Esophagus squamous epithelium (tissue), 5 donors: ENCODE measurements at places on chromosomes 12 and 14.
A peak's percentile ranks its signal among the peaks of the same experiment; 100 is the strongest.

- peaks cover 9% of the 10 kb centered on the region for H3K27me3 ChIP-seq
- H3K36me3 ChIP-seq: no peaks in the 10 kb centered on the region
- no peak overlapping the region for H3K4me3 ChIP-seq
- DNase-seq: no peak
These were observed 5.6 kb downstream of the TRIM9 start for GRCh38 chr14:51089278-51089677.

GRCh38 chr12:46459861-46460545 is 87.4 kb upstream of the SLC38A2 start:
- no peak overlapping the region for H3K4me3 ChIP-seq
- no peak for DNase-seq
- H3K4me1 ChIP-seq: peaks cover 35% of the 10 kb centered on the region
- H3K27me3 ChIP-seq: no peaks in the 10 kb centered on the region

- DNase-seq: no peak
- no peak overlapping the region for H3K27ac ChIP-seq
- H3K4me3 ChIP-seq: no peak overlapping the region
- peaks cover 32% of the 10 kb centered on the region for H3K27me3 ChIP-seq
These were observed 58.0 kb upstream of the CCDC175 start for GRCh38 chr14:59634617-59635016.

GRCh38 chr12:119710965-119711551 is 43.1 kb downstream of the PRKAB1 start:
- peaks cover 23% of the 10 kb centered on the region for H3K36me3 ChIP-seq
- peaks cover 47% of the 10 kb centered on the region for H3K4me1 ChIP-seq
- DNase-seq: no peak
- H3K4me3 ChIP-seq: no peak overlapping the region
- H3K27ac ChIP-seq: peak overlapping the region; percentile 47
- no peaks in the 10 kb centered on the region for H3K27me3 ChIP-seq

DNA sequence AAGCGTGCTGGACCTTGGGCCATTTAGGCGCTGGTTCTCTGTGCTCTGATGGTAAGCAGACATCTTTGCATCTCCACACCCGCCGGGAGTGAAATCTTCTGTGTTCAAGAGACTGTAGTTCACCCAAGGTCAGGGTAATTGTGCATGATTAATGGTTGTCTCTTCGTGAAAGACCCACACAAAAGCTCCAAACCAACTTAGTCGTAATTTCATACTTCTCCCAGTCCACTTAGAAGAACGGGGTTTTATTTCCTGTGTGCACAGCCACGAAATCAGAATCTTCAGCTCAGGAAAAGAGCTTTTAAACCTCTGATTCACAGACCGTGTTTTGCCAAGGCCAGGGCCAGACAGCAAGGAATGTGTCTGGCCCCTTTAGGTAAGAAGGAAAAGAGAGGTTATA is 640.9 kb downstream of the MED13L start:
- no peak for DNase-seq
- H3K36me3 ChIP-seq: no peaks in the 10 kb centered on the region
- H3K4me1 ChIP-seq: no peaks in the 10 kb centered on the region
- H3K27ac ChIP-seq: no peak overlapping the region

DNA sequence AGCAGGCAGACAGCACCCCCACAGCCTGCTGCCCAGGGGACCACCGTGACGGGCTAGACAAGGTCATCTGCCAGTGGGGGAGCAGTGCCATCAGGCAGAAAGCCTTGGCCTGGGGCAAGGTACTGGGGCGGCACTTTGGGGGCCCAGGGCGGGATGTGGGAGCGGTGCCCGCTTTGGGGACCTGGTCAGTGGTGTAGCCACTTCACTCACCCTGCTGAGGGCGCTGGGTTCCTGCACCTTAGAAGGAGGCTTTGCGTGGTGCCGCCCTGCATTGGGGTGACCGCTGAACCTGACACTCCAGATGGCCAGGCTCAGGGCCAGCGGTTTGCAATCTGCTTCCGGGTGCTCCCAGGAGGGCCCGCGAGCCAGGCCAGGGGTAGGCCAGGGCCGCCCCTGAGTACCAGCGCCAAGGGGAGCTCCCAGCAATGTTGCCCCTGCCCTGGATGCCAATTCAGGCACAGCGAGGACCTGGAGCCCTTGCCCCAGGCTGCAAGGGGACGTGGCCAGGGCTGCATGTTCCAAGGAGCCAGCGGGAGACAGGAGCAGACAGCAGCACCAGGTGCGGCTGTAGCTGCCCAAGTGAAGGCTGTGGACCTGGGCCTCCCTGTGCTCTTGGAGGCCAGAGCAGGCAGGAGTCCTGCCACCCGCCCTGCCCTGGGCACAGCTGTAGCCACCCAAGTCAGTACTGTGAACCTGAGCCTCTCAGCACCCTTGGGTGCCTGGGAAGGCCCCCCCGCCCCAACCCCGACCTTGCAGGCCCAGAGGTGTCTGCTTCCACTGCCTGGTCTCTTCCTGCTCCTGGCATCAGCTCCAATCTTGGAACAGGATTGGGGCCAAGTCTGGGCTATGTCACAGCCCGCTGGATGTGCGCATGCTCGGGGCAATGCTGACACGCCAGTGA is 550.7 kb downstream of the SLC6A15 start:
- no peak for DNase-seq
- H3K36me3 ChIP-seq: no peaks in the 10 kb centered on the region
- H3K4me1 ChIP-seq: no peaks in the 10 kb centered on the region
- no peaks in the 10 kb centered on the region for H3K27me3 ChIP-seq
- H3K27ac ChIP-seq: no peak overlapping the region
- no peak overlapping the region for H3K4me3 ChIP-seq

DNA sequence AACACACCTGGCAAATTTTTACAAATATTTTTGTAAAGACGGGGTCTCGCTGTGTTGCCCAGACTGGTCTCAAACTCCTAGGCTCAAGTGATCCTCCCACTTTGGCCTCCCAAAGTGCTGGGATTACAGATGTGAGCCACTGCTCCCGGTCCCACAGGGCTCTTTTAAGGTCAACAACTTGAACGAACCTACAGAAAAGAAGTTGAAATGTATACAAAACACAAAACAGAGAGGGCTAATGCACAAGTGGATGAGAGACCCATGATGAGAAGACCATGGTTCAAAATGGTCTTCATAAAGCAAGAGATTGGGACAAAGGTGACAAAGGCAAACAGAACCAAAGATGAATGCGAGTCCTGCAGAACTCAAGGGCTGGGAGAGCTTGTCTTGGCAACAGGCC is 91.4 kb downstream of the CALM1 start:
- peaks cover 5% of the 10 kb centered on the region for H3K4me1 ChIP-seq
- no peak for DNase-seq
- H3K27me3 ChIP-seq: no peaks in the 10 kb centered on the region
- no peaks in the 10 kb centered on the region for H3K36me3 ChIP-seq
- H3K27ac ChIP-seq: no peak overlapping the region
